ENCODE measurements at places on chromosomes 6 and 20. TPM values are rescaled to one million over a fixed set of nuclear protein-coding genes. Genes with fewer than 3 reads are reported as not detected.

The BNIP5 gene
- not detected for polyA plus RNA-seq

The POLR1C gene
- 8.4 TPM for polyA plus RNA-seq

The SLC17A1 gene
- polyA plus RNA-seq, result not detected

The ADGB gene
- not detected for polyA plus RNA-seq

The WFDC5 gene
- not detected for polyA plus RNA-seq

The NKX2-2 gene
- not detected for polyA plus RNA-seq

GRCh38 chr6:107801173-107801886 lies 22.8 kb downstream of the SCML4 start:
- DNase-seq, result no peak
- H3K36me3 ChIP-seq, result no peaks in the 10 kb centered on the region
- H3K4me3 ChIP-seq, result no peak overlapping the region
- H3K4me1 ChIP-seq, result no peaks in the 10 kb centered on the region
- H3K27ac ChIP-seq, result no peak overlapping the region
- peaks cover 2% of the 10 kb centered on the region for H3K27me3 ChIP-seq

DNA sequence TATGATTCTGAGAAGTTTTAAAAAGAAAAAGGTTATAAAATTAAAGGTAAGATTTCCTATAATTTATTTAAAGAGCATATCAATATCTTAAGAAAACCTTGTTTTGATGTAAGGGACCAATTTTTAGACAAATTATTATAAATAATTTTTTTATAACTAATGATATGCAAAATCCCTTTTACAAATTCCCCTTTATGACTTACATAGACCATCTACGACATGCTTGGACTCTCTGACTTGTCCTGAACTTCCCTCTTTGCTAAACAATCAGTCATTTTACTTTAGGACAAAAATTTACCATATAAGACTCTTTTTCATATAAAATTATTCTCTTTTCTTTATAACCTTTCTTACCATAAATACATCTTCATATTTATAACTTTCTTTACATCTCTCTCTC lies 15.3 kb upstream of the ANGPT4 start:
- peaks cover 3% of the 10 kb centered on the region for H3K27me3 ChIP-seq
- DNase-seq, result no peak
- H3K27ac ChIP-seq, result no peak overlapping the region

GRCh38 chr6:134223796-134224420 lies 94.0 kb downstream of the SGK1 start:
- no peak overlapping the region for H3K4me3 ChIP-seq
- no peaks in the 10 kb centered on the region for H3K36me3 ChIP-seq
- H3K27me3 ChIP-seq, result no peaks in the 10 kb centered on the region
- no peak overlapping the region for H3K27ac ChIP-seq

DNA sequence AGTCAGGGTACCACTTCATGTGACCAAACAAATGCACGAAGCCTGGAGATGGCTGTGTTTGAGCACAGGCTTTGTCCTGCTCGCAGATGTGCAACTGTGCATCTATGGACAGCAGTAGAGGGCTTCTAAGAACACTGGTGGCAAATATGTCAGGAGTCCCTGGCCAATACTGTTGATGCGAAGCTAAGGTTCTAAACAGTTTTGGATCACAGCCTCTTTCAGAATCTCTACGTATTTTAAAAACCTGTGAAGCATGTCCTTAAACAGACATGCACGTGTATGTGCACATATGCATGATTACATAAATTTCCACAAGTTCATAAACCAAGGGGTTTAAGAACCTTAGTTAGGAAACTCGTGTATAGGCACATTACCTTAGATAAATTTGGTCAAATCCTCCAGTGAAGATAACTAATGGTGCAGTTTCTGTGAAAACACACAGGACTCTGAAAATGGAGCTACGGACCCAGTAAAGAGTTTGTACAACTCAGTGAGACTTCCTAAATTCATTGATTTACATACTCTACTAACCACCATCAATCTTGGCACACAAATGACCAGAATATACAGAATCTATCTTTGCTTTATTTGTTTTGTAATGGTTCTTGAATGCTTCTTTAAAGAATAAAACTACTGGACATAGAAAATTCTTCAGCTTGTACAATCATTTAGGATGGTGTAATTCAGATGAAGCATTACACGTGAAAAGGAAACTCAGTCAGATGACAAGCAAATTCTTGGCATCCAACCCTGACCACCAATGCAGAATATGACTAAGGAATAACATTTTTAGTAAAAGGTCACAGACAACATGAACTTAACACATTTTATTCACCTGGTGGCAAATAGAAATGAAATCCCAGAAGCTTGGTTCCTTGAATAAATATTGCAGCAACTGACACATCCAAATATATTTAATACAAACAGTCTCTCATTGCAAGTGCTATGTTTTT lies 27.4 kb downstream of the KCNQ5 start:
- DNase-seq, result no peak
- no peaks in the 10 kb centered on the region for H3K27me3 ChIP-seq
- H3K4me3 ChIP-seq, result no peak overlapping the region
- no peaks in the 10 kb centered on the region for H3K36me3 ChIP-seq
- no peak overlapping the region for H3K27ac ChIP-seq

DNA sequence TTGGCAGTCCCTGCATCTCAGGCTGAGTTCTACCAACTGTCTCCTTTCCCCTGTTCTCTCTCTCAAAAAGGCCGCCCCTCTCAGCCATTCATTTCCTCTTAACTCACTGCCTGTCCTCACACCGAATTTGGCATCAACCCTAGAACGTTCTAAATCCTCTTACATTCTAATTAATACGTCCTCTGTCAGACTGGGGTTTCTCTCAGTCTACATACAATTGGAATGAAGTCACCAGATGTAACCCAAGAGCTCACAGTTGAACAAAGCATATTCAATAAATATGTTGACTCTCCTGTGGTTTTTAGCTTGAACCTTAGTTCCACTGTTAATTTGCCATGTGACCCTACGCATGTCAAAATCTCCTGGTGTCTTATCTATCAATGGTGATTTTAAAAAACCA lies 269.6 kb downstream of the CLIC5 start:
- no peaks in the 10 kb centered on the region for H3K36me3 ChIP-seq
- H3K4me1 ChIP-seq, result no peaks in the 10 kb centered on the region
- H3K27me3 ChIP-seq, result peaks cover 12% of the 10 kb centered on the region
- H3K4me3 ChIP-seq, result no peak overlapping the region
- H3K27ac ChIP-seq, result no peak overlapping the region
- no peak for DNase-seq

DNA sequence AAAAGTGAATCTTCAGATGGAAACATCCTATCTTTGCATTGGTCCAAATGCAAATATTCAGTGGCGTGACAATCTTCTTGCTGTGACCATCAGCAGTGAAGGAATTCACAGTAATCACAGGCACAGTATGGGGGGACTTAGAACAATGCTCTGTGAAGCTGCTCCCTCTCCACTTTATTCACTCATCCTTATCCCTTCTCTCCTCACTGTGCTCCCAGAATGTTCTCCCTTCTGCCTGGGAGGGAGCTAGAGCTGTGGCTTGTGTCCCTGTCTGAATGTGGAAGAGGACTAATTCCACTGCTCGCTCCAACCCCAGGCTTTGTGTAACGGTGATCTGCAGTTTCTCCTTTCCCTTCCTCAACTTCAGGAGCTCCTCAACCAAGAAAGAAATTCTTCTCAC lies 243.7 kb downstream of the ALDH8A1 start:
- no peak overlapping the region for H3K4me3 ChIP-seq
- DNase-seq, result no peak
- H3K27ac ChIP-seq, result no peak overlapping the region
- peaks cover 7% of the 10 kb centered on the region for H3K27me3 ChIP-seq

DNA sequence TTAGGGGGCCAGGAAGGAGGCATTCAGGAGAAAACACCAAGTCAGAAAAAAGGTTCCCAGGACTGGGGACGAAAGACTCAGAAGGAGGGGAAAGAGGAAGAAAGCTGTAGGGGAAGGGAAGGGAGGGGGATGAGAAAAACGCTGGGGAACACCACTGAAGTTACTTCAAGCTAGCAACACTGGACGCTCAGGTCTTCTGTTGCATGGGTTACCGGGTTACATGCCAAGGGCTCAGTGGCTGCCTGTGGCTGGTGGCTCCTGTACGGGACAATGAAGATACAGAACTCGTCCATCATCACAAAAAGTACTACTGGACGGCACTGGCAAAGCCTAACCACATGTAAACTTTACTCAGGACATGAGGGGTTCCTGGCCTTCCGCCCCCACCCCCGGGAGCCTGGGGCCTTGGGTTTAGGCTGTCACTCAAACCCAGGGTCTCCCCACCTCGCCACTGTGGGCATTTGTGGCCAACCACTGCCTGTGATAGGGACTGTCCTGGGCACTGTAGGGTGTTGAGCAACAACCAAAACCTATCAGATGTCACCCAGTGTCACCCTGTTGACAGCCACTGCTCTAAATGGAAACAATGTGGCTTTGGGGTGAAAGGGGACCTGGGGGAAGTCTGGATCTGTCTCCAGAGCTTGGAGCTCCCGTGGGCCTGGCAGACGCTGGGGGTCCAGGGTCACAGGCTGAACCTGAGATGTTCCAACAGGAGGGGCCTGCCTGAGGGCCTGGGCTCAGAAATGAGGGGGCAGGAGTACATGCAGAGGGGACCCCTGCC lies 40.3 kb upstream of the CD93 start:
- no peaks in the 10 kb centered on the region for H3K27me3 ChIP-seq
- H3K4me3 ChIP-seq, result no peak overlapping the region
- H3K4me1 ChIP-seq, result peaks cover 14% of the 10 kb centered on the region
- H3K27ac ChIP-seq, result no peak overlapping the region
- no peaks in the 10 kb centered on the region for H3K36me3 ChIP-seq

GRCh38 chr6:15763364-15763763 lies 100.5 kb upstream of the DTNBP1 start:
- no peaks in the 10 kb centered on the region for H3K27me3 ChIP-seq
- H3K27ac ChIP-seq, result no peak overlapping the region
- no peak for DNase-seq
- no peaks in the 10 kb centered on the region for H3K36me3 ChIP-seq

- H3K36me3 ChIP-seq, result peaks cover 92% of the 10 kb centered on the region
- H3K27me3 ChIP-seq, result no peaks in the 10 kb centered on the region
- no peak overlapping the region for H3K4me3 ChIP-seq
- no peak overlapping the region for H3K27ac ChIP-seq
- H3K4me1 ChIP-seq, result no peaks in the 10 kb centered on the region
Measured at GRCh38 chr6:158591134-158591809, 31.4 kb downstream of the TMEM181 start.

DNA sequence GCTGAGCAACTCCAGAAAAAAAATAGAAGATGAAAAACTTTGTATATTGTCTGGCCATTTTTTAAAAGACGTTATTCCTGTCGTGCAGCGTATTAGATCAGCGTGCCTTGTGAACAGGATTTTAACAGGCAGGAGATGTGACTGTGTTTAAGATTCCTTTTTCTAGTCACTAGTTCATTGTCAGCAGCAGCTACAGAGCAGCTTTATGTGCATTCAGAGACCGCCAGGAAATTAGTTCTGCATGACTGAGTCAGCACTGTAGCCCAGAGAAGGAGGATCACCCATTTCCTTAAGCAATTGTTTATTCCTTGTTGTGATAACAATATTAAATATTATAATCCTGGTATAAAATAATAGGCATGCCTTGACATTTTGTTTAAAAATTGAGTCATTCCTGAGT lies 75.4 kb upstream of the ADGRB3 start:
- no peak overlapping the region for H3K4me3 ChIP-seq
- no peaks in the 10 kb centered on the region for H3K27me3 ChIP-seq
- no peak for DNase-seq
- H3K36me3 ChIP-seq, result no peaks in the 10 kb centered on the region
- no peaks in the 10 kb centered on the region for H3K4me1 ChIP-seq

DNA sequence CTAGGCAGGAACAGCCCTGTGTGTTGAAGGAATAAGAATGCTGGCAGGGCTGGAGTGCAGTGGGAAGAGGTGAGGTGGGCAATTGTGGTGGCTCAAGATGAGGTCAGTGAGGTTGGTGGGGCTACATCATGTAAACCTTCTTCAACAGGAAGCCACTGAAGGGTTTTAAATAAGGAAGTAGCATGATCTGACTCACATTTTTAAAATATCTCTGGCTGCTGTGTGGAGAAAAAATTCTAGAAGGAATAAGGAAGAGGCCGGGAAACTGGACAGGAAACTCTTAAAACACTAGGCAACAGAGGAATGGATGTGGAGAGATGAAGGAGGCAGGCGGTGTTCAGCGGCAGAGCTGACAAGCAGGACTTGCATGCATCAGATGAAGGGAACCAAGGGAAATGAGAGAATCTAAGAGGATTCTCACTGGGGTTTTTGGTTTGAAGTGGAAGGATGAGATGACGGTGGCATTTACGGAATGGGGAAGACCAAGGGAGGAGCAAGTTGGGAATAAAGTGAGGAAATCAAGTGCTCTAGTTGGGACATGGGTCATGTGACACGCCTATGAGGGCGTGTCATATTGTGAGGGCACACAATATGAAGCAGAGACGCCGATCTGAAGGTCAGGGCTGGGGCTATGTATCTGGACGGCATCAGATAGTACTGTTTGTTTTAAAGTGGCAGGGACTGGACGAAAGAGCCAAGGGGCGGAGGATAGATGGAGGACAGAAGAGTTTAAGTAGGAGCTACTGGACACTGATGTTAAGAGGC lies 18.2 kb downstream of the TMEM242 start:
- H3K4me1 ChIP-seq, result no peaks in the 10 kb centered on the region
- DNase-seq, result no peak
- H3K36me3 ChIP-seq, result peaks cover 4% of the 10 kb centered on the region
- H3K27ac ChIP-seq, result no peak overlapping the region
